ENCODE measurements at places on chromosomes 7 and 10. TPM values are rescaled to one million over a fixed set of nuclear protein-coding genes. Genes with fewer than 3 reads are reported as not detected.

The C10orf67 gene
- not detected for total RNA-seq

The MSMB gene
- total RNA-seq = not detected

The GSTO2 gene
- total RNA-seq = 2.6 TPM

The PRF1 gene
- total RNA-seq = not detected

The OR2A1 gene
- total RNA-seq = under 0.01 TPM

The RET gene
- total RNA-seq = 0.74 TPM

The MICU1 gene
- 57.9 TPM for total RNA-seq

The HOXA3 gene
- 6.8 TPM for total RNA-seq

The ENTPD1 gene
- 0.09 TPM for total RNA-seq

The PRRT4 gene
- not detected for total RNA-seq

The BAIAP2L1 gene
- total RNA-seq = 3.0 TPM

The PSD gene
- 12.2 TPM for total RNA-seq

The MUC12 gene
- total RNA-seq = 0.60 TPM

The XRCC2 gene
- total RNA-seq = 0.30 TPM

The TWIST1 gene
- 24.9 TPM for total RNA-seq

The FEZF1 gene
- not detected for total RNA-seq

The CPXM2 gene
- 6.8 TPM for total RNA-seq

The GPR37 gene
- 0.23 TPM for total RNA-seq

The ADAM12 gene
- total RNA-seq = 360 TPM

The COL28A1 gene
- 0.32 TPM for total RNA-seq

The FGFBP3 gene
- 0.59 TPM for total RNA-seq

The SEMA3E gene
- total RNA-seq = 0.18 TPM

The HTR7 gene
- total RNA-seq = 22.9 TPM

The LIPM gene
- not detected for total RNA-seq

The CDK14 gene
- total RNA-seq = 48.7 TPM

The TMEM270 gene
- total RNA-seq = not detected

The POLR3A gene
- total RNA-seq = 16.9 TPM

The FGL2 gene
- 0.30 TPM for total RNA-seq

The VSIR gene
- total RNA-seq = 8.0 TPM

The KCNMA1 gene
- total RNA-seq = 107 TPM

The AKR1C1 gene
- total RNA-seq = 6.8 TPM

The MRLN gene
- total RNA-seq = not detected

The ZCWPW1 gene
- total RNA-seq = 1.2 TPM

The EIF4H gene
- total RNA-seq = 279 TPM

The FAM149B1 gene
- 32.4 TPM for total RNA-seq

The NEUROG3 gene
- not detected for total RNA-seq
